ENCODE measurements at places on chromosomes 6 and 20.

DNA sequence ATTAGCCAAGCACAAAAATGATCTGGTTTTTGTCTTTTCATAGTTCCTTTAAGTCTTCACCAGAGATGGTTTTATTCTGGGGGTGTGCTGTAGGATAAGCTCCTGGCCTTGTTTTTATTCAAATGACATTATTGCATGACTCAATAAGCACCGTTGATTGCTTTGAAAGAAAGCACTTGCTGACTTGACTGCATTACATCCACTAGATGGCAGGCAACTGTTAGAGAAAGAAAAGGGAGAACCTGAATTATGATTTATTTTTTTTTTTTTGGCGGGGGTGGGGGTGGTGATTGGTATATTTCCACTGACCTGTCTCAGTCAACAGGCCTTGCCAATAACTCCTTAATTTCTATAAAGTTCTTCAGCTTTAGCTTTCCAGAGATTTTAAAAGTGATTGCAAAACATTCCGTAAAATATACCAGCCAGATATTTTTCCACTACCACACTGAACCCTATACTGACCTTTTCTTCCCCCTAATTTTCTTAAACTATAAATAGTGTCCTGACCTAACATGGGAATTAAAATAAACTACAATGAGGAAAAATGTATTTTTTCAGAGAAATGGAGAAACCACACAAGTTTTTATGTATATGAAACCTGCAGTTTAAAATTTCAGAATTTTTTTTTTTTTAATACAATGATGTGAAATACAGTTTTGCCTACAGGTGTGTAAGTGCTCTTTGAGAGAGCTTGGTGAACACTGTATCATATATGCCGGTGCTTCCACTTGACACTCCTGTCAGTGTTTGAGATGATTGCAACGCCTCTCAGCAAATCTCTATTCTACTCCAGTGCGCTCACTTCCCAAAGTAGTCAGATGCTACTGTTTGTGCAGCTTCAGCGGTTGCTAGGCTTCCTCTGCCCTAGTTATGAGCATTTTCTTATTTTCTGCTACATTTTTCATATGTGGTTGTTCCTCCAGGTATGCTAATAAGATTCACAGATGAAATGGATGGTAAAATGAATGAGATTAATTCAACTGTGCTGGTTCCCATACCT is 274.3 kb downstream of the CD109 start:
- DNase-seq: no peak

DNA sequence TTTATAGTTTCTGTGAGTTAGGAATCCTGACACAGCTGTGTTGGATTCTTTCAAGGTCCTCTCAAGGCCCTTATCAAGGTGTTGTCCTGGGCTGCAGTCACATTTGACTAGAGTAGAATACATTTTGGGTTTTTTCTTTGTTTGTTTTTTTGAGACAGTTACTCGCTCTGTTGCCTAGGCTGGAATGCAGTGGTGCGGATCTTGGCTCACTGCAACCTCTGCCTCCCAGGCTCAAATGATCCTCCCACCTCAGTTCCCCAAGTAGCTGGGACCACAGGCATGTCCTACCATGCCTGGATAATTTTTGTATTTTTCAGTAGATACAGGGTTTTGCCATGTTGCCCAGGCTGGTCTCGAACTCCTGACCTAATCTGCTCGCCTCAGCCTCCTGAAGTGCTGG is 15.7 kb downstream of the NFYA start:
- no peak for DNase-seq

- no peak for DNase-seq
These were observed 372.7 kb upstream of the SULF2 start for GRCh38 chr20:48158014-48158413.

DNA sequence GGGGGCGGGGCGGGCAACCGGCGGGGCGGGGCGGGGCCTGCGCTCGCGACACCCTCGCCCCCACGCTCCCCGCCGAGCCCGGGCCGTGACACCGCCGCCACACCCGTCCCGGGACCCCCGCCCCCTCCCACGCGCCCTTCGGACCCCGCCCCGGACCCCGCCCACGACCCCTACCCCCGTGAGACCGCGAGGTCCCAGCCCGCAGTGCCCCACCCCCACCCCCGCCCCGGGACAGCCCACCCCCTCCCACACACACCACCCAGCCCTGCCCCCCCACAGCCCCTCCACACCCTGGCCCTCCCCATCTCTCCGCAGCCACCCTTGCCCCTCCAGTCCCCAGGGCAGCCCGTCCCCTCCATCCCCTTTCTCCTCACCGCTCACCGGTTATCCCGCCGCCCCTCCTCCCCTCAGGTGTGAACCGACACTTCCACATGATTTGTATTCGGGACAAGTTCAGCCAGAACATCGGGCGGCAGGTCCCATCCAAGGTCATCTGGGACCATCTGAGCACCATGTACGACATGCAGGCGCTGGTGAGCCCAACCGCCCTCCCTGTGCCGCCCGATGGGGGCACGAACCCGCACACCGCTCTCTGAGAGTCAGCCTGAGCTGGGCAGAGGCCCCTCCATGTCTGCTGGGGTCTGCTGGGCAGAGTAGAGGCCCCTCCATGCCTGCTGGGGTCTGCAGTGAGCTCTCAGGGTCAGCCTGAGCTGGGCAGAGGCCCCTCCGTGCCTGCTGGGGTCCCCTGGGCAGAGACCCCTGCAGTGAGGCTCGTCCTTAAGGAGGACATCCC is 622 bp downstream of the MRGBP start:
- DNase-seq: no peak

GRCh38 chr6:117531346-117531745 is 48.9 kb downstream of the DCBLD1 start:
- DNase-seq: no peak

GRCh38 chr20:12177657-12178293 is 260.1 kb downstream of the BTBD3 start:
- no peak for DNase-seq

DNA sequence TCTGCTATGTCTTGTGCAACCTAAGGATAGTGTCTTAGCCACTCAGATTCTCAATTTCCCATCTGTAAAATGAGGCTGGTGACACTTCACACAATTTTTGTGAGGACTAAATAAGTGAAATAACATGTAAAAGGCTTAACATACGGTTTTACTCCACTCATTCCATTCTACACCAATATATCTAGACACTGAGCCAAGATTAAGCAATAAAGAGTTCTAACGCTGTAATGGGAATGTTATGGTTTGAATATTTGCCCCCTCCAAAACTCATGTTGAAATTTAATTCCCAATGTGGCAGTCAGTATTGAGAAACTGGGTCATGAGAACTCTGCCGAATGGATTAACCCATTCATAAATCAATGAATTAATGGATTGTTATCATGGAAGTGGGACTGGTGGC is 301.0 kb downstream of the HACE1 start:
- DNase-seq: no peak

- peak; percentile 71 for DNase-seq
These were observed 39.9 kb downstream of the SLC52A3 start for GRCh38 chr20:728256-728944.

- DNase-seq: no peak
These were observed 54.2 kb downstream of the TRAM2 start for GRCh38 chr6:52522655-52523054.

GRCh38 chr6:144285548-144285797 is 338 bp downstream of the UTRN start:
- DNase-seq: no peak

DNA sequence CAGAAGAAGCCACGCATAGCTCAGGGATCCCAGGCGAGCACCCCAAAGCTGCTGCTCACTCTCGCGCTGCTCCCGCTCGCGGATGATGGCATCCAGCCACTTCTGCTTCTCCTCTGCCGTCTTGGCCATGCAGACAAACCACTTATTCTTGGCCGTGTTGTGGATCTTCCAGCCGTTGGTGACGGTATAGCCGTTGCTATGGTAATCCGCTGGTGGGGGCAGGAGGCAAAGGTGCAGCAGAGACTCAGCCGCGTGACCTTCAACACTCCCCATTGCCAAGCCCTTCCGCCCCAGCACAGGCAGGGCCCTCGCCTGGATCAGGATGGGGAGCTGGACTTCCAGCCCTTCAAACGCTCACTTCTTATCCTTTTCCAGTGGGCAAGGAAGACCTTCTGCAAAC is 136.9 kb downstream of the PREX1 start:
- no peak for DNase-seq

GRCh38 chr6:7108964-7109836 is 1.4 kb downstream of the RREB1 start:
- peak; percentile 5 for DNase-seq

DNA sequence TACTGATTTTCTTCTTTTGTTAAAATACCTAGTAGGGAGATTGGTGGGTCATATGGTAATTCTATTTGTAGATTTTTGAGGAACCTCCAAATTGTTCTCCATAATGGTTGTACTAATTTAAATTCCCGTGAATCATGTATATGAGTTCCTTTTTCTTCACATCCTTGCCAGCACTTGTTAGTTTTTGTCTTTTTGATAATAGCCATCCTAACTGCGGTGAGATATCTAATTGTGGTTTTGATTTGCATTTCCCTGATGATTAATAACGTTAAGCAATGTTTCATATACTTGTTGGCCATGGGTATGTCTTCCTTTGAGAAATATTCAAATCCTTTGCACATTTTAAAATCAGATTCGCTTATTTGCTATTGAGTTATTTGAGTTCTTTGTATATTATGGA is 110.9 kb downstream of the JAG1 start:
- DNase-seq: no peak

- no peak for DNase-seq
These were observed 61.5 kb downstream of the SYNE1 start for GRCh38 chr6:152575621-152576150.

- no peak for DNase-seq
These were observed 7.8 kb downstream of the IL22RA2 start for GRCh38 chr6:137165375-137166246.
